GM06990 (cell line): ENCODE measurements at places on chromosomes 12 and 14.
A peak's percentile ranks its signal among the peaks of the same experiment; 100 is the strongest.

- no peak for DNase-seq
These were observed 594 bp downstream of the ZCCHC8 start for GRCh38 chr12:122499991-122500684.

DNA sequence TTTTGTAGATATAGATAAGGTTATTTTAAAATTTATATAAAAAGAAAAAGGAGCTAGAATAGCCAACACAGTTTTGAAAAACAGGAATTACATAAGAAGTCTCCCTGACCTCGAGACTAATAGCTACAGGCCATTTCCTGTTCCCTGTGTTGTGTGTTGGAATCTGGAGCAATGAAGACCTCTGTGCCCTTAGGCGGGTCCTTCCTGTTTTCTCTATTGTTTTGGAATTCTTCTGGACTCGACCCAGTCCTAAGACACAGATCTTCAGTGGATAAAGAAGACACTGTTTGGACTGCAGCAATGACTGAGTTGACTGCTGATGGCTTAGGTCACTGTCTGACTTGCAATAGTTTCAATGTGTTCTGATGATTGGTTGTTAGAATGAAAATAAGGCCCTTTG lies 26.2 kb downstream of the SNRPF start:
- DNase-seq: no peak

- DNase-seq: no peak
These were observed 39.0 kb downstream of the NOS1 start for GRCh38 chr12:117322428-117322827.

DNA sequence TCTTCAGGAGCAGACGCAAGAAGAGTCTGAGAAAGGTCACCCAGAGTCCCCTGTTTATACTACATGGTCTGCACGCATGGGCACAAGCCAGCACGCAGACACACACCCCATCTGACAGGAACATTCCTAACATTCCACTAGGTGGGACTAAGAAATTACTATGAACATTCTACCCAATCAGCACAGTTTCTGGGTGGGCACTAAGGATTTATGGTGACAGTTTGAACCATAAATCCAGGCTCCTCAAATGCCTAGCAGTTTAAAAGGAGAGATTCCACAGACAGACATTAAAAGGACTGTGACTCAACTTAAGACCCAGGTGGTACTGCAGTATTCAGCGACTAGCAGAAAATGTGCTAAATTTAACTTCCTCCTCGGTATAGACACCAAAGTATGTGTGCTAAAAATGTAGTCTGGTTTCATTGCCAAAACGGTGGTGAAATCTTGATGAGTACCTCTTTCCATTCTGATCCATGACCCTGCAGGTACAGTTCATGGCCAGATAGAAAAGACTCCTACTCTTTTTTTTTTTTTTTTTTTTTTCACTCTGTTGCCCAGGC lies 16.2 kb downstream of the ABHD4 start:
- DNase-seq: peak; percentile 24

- no peak for DNase-seq
These were observed 26.6 kb upstream of the KCNC2 start for GRCh38 chr12:75236206-75236605.

- peak; percentile 38 for DNase-seq
These were observed 8.6 kb downstream of the RAN start for GRCh38 chr12:130880411-130880885.

DNA sequence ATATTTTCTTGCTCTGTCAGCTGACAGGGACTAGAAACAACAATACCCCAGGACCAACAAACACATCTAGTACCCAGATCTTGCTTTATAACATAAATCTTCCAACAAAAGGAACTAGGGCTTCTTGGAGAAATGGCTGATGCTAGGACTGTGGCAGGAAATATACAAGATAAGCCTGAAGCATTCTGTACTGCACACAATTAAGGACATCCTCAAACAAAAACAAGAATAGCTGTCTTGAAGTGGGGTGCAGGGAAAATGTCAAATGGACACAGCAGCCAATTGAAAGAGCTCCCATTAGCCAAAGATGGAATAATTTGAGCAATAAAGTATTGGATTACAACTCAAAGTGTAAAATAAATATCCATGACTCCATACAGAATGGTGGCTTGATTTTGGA lies 50.0 kb downstream of the LGMN start:
- no peak for DNase-seq

DNA sequence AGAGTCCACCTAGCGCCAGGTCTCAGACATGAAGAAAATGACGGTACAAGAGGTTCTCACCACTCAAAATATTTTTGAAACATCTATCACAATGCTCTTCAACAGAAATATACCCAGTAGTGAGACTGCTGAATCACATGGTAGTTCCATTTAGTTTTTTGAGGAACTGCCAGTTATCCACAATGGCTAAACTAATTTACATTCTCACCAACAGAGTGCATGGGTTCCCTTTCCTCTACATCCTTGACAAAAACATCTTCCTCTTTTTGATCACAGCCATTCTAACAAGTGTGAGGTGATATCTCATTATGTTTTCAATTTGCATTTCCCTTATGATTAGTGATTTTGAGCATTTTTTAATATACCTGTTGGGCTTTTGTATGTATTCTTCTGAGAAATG lies 5.7 kb upstream of the GPR65 start:
- no peak for DNase-seq

GRCh38 chr12:117845271-117845904 lies 123.4 kb downstream of the KSR2 start:
- DNase-seq: no peak

DNA sequence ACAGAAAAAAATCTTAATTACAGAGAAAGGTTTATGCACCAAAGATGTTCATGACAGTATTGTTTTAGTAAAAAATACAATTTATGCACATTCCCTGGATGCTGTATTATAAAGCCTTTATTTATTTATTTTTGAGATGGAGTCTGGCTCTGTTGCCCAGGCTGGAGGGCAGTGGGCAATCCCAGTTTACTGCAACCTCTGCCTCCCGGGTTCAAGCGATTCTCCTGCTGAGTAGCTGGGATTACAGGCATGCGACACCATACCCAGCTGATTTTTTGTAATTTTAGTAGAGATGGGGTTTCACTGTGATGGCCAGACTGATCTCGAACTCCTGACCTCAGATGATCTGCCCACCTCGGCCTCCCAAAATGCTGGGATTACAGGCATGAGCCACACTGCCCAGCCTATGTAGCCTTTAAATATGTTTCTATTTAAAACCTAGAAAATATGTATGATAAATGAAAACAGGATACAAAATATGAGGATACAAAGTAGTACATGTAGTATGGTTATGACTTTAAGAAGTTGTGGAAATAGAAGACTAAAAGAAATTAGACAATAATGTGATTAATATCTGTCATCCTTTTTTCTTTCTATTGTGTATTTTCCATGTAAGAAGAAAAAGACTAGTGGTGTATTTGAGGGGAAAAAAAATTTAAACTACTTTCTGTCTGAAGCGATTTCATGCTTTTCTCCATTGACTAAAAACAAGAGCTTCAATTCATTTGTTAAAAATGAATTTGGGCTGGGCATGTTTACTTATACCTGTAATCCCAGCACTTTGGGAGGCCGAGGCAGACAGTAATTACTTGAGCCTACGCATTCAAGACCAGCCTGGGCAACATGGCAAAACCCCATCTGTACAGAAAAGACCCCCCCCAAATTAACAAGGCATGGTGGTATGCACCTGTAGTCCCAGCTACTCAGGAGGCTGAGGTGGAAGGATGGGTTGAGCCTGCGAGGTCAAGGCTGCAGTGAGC lies 13.1 kb downstream of the ATF1 start:
- DNase-seq: no peak

- no peak for DNase-seq
These were observed 44.6 kb upstream of the PPP4R3A start for GRCh38 chr14:91554535-91555332.

- no peak for DNase-seq
These were observed 109.0 kb downstream of the ESR2 start for GRCh38 chr14:64185184-64185583.

- DNase-seq: peak; percentile 68
These were observed 1.3 kb downstream of the CHST11 start for GRCh38 chr12:104457746-104458693.

- no peak for DNase-seq
These were observed 89.2 kb downstream of the OTOGL start for GRCh38 chr12:80188576-80188975.

- DNase-seq: no peak
These were observed 25.1 kb upstream of the CDK17 start for GRCh38 chr12:96425321-96425720.

GRCh38 chr12:124795081-124795948 lies 68.3 kb downstream of the SCARB1 start:
- peak; percentile 48 for DNase-seq

DNA sequence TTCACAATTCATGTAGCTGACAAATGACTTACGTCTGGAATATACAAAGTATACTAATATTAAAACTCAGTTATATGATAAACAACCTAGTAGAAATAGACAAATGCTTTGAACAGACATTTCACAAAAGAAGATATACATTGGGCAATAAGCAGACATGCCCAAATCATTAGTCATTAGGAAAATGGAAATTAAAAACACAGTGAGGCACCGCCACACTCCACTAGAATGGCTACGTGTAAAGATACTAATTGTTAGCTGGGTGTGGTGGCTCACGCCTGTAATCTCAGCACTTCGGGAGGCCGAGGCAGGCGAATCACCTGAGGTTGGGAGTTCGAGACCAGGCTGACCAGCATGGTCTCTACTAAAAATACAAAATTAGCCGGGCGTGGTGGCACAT lies 248.9 kb upstream of the TMEM132C start:
- no peak for DNase-seq

- no peak for DNase-seq
These were observed 21.4 kb upstream of the CEP170B start for GRCh38 chr14:104843442-104844305.

DNA sequence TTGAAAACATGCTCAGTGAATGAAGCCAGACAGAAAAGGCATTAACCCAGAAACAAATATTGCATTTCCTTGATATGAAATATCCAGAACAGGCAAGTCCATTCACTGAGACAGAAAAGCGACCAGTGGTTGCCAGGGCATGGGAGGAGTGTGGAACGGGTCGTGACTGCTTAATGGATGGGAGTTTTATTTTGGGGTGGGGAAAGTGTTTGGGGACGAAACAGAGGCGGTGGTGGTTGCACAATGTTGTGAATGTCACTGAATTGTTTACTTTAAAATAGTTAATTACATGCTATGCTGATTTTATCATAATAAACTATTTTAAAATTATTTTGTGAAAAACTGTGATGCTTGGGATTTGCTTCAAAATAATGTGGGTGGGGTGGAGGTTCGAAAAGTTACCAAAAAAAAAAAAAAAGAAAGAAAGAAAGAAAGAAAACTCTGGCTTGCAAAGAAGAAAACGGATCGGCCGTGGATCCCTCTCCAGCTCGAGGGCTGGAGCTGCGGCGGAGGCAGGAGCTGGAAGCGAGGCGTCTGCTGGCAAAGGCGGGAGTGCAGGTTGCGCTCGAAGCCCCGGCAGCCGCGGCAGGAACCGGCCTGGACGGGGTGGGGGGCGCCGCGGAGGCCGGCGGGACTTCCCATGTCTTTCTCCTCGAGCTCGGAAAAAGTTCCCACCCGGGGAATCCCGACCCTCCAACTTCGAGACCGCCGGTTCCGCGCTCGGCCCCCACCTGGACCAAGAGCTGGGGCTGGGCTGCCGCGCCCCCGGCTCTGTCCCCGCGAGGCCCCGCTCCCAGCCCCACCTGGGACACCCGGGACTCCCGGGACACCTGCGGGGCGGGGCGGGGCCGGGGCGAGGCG lies 524 bp upstream of the P2RX2 start:
- no peak for DNase-seq

DNA sequence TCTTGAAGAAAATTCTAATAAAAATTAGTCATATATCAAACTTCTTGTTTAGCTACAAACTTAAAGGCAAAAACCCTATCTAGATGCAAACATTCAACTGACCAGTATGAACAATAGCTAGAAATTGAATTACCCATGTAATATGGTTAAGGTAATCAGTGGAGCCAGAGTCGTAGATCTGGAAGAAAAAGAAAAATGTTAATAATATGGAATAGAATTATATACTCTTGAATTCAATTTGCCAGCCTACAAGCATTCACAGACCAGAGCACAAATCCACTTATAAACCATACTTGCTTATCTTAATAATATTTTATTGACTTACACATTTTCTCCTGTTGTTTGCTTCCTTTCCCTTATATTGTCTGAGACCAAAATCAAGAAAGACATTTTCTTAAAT lies 7.7 kb upstream of the HEATR5A start:
- no peak for DNase-seq

DNA sequence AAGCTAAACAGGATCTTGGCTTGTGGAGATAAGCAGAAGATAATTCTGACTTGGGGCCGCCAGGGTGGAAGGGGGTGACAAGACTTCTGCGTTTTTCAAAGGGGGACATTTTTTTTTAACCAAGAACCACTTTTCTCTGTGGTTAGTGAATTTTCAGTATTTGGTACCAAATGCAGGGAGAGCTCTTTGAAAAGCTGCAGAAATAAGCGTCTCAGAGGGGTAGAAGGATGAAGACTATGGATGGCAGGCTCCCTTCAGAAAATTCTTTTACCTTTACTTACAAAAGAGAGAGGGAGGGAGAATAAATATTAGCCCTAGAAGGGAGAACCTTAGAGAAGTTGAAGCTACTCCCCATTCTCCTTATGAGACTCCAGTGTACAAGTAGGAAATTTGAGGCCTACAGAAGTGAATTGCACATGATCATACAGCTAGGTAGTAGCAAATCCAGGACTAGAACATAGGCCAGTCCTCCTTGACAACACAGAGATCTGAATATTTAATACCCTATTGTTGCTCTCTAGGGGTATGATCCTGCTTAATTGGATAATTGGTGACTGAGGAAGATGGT lies 840 bp downstream of the MRPL52 start:
- DNase-seq: no peak

- DNase-seq: no peak
These were observed 113.4 kb downstream of the PTPN11 start for GRCh38 chr12:112532106-112532505.

DNA sequence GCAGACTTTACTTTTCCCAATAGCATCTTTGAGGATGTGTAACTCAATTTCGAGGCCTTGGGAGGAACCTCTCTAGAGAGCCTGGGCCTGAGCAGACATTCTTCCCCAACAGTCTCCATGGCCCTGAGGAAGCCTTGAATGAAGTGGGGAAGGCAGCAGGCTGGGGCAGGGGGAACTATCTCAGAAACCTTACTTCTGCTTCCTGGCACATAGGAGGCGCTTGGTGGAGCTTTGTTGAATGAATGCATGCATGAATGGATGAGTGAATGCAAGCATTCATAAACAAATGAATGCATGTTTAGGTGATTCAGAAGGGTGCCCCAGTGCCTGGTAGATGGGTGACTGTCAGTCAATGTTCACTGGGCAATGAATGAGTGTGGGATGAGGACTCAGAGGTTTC lies 58.3 kb downstream of the GALNT16 start:
- no peak for DNase-seq

DNA sequence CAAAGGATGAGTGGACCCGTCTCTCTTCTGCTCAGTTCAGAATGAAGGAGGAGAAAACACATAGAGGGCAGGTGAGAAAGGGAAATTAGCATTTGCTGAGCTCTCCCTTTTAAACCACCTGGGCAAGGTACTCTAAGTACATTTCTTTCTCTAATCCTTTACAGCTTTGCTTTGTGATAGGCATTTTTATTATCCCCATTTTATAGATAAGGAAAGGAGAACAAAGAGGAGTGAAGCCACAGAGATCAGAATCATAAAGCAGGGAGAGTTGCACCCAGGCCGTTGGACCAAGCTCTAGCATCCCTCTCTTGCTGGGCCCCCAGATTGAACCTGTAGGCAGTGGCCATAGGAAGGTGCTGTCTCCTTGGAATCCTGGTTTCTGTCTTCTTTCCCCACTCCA lies 47.0 kb downstream of the VCPKMT start:
- DNase-seq: no peak
